Fibroblast of skin of left biceps (primary cell): ENCODE measurements at places on chromosomes 3 and 15.

DNA sequence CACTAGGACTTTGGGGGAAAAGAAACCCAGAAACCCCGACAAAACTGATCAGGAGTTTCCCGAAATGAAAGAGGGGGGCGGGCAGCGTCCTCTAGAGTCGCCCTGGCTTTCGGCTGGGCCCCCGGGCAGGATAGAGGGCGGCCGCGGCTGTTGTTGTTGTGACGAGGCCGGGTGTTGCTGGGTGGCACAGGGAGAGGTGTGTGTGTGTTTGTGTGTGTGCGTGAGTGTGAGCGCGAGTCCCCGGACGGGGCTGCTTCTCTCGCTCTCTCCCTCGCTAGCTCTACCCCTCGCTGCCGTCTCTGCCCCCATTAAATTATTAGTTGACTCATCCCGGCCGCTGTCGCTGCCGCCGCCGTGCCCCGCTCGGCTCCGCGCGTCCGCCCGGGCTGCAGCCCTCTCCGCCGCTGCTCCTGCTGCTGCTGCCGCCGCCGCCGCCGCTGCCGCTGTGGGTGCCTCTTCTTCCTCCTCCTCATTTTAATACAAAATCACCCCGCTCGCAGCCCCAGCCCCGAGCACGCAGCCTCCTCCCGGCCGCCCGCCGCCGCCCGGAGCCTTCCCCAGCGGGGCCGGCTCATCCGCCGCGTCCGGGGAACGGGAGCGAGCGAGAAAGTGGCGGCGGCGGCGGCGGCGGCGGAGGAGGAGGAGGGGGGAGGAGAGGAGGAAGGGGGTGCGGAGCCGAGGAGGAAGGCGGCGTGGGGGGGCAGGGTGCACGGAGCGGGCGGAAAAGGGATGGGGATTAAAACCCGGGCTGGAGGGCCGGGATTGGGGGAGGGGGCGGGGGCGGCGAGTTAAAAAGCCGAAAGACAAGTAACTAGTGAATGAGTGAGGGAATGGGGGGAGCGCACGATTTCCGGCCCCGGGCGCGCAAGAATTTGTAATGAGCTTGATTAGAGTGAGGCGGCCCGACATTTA is at the start of gene SATB1:
SATB1 (minus strand) TSS at position 611 of the 912 bp plus-strand sequence. CDS start 4,372 bp downstream, outside the sequence.
- no peak for DNase-seq

- no peak for DNase-seq
Measured at GRCh38 chr3:96814651-96815567, 515 bp downstream of the EPHA6 start.

DNA sequence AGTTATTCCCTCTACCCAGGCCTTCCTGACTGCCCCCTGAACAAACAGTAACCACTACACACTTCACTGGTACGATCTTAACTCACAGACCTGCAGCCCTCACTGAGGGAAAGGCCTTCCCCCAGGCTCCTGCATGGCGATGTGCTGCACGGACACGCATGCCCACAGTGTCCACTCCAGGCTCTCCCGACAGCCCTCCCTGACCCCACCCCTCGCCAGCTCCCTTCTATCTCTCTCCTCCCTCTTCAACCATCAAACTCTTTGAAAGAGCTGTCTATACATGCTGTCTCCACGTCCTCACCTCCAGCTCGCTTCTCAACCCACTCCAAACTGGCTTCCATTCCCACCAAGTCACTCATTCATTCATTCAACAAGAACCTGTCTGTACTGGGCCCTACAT is 3.9 kb downstream of the SCN5A start:
- DNase-seq: no peak

GRCh38 chr15:27214032-27214431 is 243.1 kb downstream of the GABRG3 start:
- no peak for DNase-seq

DNA sequence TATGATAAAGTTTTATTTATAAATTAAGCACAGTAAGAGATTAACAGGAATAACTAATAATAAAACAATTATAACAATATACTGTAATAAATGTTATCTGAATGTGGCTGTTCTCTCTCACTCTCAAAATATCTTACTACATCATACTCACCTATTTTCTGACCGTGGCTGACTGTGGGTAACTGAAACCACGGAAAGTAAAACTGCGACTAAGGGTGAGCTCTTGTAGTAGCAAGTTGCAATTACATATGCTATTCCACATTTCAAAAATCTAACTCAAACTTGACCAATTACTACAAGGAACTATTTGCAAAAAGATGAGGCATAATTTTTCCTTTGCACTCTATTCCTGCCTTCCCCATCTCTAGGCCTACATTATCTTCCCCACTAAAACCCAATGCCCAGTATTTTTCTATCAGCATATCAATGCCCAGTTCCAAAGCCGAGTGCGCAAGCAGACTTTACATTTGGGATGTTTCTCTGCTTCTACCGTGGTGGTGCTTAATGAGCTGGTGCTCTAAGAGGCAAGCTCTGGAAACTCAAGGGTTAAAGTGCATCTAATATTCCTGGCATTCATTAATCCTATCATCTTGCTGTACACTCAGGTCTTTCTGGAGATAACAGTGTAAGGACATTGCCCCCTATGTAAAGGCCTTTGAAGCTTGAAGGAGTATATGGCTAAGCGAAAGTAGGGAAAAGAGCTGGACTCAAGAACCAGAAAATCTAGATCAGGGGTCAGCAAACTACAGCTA is 6.7 kb downstream of the PCYT1A start:
- no peak for DNase-seq

- no peak for DNase-seq
Measured at GRCh38 chr15:25600751-25601150, 161.9 kb upstream of the UBE3A start.

- DNase-seq: no peak
Measured at GRCh38 chr15:94196531-94196930, 34.8 kb upstream of the MCTP2 start.
